HT1080 (cell line): ENCODE measurements at places on chromosomes 2 and 18.

DNA sequence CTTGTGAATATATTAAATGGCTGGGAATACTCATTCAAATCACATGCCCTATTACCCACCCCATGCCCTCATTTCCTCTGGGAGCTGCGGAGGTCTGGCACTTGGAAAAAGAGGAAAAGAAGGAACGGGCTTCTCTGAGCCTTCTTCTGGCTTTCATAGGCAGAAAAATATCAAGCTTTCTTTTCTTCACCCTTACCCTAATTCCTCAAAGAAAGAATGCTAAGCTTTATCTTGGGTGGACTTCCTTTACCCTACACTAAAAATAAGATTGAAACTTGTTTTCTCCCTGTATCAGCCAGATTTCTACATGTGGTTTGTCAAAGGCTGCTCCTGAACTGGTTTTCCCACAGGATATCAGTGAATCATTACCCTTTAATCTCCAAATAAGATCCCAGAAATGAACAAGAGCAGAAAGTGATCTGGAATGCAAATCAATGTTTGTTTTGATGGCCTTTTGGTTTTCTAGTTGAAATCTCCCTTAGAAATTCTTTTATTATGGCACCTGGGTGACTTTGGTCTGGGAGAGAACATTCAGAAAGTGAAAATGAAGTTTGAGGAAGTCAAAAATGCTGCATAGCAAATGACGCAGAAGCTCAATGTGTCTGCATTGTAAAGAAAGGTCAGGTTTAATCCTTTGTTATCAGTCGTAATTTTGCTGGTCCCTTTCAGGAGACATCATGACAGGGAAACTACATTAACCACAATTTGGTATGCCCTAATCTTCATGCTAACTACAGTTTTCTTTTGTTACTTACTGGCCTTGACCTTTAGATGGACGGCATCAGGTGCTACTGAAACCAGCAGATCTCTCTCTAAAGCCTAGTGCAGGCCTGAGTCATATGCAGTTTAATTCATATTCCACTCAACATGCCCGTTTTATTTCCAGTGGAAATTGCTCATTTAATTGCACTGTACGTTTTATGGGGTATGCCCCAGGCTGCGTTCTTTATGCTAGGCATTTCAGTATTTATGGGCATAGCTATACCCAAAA lies 46.6 kb upstream of the HNRNPA3 start:
- DNase-seq, result peak; percentile 70

DNA sequence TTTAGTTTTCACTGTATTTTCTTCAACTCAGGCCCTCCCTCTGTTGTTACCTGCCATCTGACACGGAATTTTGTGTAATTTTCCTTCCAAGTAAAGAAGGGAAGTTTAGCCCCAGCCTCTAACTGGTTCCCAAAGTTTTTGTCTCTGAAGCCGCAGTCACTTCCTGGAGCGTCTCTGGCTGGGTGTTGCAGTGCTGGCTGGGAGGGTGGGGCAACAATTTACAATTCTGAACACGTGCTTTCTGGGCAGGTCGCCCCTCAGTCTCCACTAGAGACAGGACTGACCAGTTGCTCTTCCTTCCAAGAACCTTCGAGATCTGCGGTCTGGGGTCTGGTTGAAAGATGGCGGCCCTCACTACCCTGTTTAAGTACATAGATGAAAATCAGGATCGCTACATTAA lies 3.5 kb downstream of the CNDP2 start:
- peak; percentile 85 for DNase-seq

DNA sequence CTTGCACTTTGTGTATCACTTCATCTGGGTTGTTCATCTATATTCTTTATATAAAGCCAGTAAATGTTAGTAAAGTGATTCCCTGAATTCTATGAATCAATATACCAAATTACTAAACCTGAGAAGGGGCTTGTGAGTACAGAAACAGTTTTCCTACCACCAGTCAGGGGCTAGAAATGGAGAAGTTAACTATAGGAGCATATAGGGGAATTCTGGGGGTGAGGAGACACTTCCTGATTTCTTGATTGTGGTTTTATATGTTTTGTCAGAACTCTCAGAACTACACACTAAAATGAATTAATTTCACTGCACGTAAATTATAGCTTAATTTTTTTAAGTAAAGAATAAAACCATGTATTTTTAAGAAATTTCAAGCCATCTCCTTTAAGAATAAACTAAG lies 93.7 kb downstream of the SESTD1 start:
- no peak for DNase-seq

DNA sequence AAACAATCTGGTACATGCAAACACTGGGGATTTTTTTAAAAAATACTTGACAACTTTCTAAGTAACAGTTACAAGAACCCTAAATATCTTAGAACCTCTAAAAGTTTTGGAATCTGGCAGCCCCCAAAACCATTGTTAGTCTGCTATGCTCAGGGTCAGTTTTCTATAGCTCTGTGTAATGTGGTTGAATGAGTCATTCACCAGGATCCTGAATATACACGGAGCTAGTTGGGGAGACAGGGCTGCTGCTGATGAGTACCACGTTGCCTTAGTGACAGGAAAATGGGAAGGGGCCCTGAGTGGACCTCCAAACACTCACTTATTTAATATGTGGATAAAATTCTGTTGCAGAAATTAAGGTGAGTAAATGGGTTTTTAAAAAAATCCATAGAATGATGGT lies 36.9 kb upstream of the TANC1 start:
- peak; percentile 84 for DNase-seq
